GM12891 (cell line): ENCODE measurements at places on chromosomes 7 and 10.

GRCh38 chr7:18235819-18236218, 208.2 kb upstream of the PRPS1L1 start:
- DNase-seq = no peak

DNA sequence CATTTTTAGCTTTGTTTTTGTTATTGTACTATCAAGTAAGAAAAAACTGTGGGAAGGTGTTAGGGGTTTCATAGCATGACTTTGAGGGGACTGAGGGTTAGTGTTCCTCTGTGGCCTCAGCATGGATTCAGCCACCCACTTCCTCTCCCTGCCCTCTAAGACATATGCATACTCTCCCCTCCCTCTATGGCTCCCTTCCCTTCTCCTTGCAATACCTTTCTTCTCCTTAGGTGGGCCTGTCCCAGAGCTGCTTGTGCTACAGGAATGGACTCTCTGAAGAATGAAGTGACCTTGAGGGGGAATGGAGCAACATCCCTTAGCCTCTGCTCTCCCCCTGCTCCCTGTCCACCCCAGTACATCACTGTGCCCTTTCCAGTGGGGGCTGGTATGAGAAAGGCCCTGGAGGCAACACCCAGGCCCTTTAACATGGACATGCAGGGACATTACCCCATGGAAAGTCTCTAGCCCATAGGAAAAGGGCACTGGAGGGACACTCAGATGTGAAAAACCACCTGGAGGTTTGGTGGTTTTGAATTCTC, 22.4 kb downstream of the CDH23 start:
- DNase-seq = no peak

DNA sequence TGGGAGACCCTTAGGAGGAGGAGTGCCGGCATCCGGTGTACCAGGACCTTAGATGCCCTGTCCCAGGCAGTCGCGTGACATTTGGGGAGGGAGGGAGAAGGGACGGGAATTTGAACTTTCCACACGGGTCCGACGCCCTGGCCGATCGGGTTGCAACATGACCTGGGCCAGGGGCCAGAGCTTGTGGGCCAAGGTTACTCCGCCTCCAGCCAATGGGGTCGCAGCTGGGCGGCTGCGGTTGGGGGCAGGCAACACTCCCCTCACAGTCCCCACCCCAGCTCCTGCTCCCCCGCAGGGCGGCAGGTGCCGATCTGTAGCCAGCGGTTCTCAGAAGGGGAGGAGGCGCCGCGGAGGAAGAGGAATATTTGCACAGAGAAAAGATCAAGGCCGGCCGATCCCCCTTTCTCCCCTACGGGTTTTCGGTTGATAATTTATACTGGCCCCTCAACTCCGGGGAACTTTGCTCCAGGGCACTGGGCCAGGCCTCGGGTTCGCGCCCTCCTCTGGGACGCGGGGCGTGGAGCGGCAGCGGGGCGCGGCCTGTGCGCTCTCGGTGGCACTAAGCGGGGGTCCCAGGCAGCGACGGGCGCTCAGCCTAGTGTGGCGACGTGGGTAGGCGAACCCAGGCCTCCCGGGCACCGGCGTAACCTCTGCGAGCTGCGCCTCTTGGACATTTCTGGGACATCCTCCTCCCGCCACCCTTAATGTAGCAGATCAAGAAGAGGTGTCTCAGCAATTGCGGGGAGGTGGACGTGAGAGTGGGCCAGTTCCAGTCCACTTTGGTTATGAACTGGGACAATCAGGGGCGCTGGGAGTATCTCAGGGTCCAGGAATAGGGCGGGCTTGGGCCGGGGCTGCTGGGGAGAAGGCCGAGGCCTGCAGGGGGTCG, 1.2 kb downstream of the MLXIPL start:
- DNase-seq = no peak

- no peak for DNase-seq
These were observed 7.7 kb downstream of the RHEB start for GRCh38 chr7:151511946-151512345.

DNA sequence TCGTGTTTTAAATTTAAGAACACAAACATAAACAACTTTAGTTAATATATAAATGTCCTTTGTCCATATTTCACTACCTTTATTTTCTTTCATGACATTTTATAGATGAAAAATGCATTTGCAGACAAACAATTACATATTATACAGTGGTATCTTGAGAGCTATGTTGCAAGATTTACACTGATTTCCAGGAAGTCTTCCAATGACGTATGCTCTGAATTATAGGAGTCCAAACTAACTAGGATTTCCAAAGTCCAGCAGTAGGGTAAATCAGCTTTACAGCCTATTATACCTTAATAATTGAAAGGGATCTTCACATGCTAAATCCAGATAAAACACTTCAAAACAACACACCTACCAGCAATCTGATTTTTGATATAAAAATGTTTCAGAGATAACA, 69.4 kb downstream of the HYCC1 start:
- no peak for DNase-seq

- no peak for DNase-seq
These were observed 34.5 kb upstream of the MEOX2 start for GRCh38 chr7:15720849-15721471.

GRCh38 chr10:114711176-114711868, 53.2 kb upstream of the ABLIM1 start:
- DNase-seq = no peak

GRCh38 chr7:98014830-98015229, 24.8 kb upstream of the OCM2 start:
- no peak for DNase-seq

GRCh38 chr7:80720146-80720545, 81.7 kb downstream of the CD36 start:
- DNase-seq = no peak

DNA sequence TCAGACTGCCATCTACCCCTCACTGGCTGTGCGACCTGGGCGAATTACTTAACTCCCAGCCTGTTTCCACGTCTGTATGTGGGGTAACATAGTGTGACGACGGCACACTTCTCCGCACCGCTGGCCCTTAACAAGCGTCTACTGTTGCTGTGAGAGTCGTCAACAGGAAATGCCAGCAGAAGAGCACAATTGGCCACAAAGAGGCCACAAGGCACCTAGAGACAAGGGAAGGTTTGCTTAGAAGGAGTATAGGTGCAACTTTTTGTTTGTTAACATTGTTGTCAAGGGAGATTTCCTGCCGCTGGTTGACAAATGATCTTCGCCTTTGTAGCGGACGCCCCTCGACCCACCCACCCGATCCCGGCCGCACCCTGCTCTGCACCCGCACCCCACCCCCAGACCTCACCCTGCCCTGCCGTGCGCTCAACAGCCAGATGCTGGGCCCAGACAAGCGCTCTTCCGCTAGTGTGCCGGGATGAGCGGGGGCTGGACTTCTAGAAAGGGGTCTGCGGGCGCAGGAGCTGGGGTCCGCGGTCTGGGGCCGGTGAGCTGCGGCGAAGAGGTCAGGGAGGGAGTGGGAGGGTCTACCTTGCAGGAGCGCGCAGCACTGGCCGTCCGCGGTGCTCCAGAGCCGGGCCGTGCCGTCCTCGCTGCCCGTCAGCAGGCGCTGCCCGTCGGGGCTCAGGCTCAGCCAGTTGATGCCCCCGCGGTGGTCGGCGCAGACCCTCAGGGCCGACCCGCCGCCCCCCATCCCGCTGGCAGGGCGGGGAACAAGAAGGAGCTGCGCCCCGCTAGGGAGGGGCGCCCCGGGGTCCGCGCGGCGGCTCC, 785 bp downstream of the WDR86 start:
- peak; percentile 50 for DNase-seq

GRCh38 chr7:36777062-36777461, 52.8 kb upstream of the AOAH start:
- no peak for DNase-seq

DNA sequence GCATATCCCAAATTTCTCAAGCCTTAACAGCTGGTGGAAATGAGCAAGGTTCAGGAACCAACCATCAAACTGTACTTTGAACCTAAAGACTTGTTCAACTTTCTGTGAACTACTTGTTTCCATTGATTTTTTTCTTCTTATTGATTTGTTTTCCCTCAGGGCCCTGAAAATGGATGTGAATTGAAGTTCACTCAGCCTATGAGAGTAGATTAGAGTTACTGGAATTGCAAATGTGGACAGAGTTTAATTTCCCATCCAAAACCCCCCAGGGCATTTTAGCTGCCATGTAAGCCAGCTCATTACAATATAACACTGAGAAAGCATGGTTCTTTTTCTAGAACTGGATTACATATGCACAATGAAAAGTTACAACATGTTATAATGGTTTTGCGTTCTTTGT, 1105.7 kb downstream of the REEP3 start:
- DNase-seq = no peak

- no peak for DNase-seq
These were observed 208.0 kb upstream of the FERD3L start for GRCh38 chr7:19353180-19353579.

DNA sequence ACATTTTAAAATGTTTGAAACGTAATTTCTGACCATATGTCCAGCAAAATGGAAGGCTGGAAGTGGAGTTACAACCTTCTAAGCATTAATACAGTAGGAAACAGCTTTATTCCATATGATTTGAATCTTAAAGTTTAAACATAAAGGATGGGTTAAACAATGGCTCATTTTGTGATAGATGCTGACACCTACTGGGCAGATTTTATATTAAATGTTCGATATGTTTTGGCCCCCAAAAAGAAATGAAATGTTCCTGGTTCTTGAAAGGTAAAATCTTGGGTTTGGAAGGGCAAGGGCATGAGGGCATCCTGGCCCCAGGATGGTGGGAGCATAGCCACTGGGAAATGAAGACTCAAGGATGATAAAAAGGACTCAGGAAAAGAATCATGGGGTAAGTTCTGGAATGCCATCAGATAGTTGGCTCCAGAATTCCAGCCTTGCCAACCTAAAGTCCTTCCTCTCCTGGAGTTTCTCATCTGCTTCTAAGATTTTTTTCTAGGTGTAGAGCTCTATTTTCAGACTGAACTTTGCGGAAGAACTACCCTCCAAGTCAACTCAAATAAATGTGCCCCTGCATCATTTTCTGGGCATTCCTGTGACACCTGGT, 34.6 kb upstream of the SLC35G1 start:
- no peak for DNase-seq

DNA sequence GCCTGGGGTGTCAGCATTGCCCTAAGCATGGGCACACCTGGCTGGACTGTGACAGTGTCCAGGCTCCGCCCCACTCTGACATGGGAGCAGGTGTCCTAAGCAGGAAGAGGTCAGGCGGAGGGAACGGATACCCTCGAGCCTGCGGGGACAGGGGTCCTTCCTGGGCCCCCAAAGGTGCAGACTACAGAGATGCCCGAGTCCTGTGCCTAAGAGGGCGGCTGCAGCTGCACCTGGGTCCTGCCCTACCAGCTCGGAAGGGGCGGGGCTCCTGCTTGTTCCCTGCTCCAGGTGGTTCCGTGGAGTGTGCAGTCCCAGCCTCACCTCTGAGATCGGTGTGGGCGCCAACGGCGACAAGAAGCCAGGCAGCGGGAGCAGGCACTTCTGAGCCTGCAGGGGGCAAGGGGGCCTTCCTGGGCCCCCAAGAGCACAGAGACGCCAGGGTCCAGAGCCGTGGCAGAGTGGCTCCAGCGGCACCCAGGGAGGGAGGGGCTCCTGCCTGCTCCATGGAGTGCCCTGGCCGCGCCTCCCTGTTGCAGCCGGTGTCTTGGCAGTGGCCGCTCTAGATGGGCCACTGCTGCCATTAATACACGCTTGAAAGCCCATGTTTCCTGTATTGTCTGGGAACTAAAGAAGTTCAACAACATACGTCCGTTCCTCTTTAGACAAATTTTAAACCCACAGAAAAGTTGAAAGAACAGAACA, 64.5 kb upstream of the CACNA2D1 start:
- DNase-seq = no peak

- DNase-seq = no peak
These were observed 125.0 kb upstream of the NPY start for GRCh38 chr7:24158975-24159374.

DNA sequence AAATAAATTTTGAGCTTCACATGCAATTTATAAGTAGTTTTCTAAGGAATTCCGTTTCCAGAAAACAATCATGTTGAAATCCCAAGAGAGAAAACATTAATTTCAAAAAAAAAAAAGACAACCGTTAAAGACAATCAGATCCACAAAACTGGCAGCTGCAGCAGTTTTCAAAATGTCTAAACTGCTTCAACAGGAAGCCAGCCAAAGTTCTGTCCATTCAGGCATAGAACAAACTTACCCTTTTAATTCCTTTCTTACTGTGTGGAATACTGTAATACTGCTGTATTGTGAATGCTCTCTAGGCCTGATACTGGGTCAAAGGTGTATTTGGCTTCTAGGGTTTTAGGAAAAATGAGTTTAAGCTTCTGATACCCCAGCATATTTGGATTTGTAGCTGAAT, 31.6 kb downstream of the HOXA1 start:
- DNase-seq = no peak

- no peak for DNase-seq
These were observed 27.7 kb downstream of the PRKAG2 start for GRCh38 chr7:151849008-151849878.

DNA sequence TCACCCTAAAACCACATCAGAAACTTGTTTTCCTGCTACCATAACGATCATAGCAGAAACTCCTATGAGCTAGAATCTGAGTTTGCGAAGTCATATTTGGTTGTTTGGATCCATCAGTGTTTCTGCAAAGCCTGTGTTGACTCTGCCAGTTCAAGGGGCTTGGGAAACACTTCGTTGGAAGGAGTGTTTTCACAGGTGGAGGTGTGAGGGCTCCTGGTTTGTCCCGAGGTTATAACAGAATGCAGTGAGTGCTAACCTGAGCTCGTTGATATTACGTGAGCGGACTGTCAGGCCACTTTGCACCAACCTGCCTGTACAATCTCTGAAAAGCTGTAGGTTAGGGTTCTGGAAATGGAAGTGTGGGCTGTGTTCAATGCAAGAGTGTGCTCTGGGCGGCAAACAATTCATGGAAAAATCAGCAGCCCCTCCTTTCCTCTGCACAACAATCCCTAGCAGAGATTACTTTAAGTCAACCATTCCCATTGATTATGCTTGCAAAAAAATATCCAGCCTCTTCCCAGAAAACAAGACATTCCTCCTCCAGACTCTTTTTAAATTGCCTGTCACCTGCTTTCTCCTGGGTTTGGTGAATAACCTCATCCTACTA, 622.0 kb downstream of the TYW1 start:
- DNase-seq = no peak

- DNase-seq = no peak
These were observed 114.0 kb downstream of the PRKCQ start for GRCh38 chr10:6465854-6466601.

DNA sequence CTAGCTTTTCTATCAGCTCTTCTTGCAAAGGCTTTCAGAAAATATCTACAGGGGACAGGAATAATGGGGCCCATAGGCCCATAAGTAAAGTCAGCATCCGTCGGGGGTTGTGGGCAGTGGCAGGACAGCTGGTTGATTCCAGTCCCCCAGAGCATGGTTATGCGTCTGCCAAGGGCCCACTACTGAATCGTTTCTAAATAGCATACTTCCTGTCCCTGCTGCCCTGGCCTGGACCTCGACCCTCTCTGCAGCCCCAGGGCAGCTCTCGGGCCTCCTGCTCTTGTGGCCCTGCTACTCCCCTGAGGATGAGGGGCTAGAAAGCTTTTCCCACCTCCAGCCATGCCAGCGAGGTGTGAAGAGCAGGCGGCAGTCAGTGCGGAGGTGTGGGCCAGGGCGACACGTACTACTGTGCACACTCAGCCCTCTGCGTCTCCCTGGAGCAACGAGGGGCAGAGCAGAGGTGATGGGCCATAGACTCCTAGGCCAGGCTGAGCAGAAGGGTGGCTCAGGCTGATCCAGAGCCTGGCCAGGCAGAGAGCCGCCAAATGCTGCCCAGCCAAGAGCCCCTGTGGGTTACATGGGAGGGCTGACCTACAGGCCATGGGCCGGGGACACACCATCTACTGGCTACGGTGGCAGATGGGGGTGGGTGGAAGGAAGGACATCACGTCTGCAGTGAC, 4.7 kb upstream of the OPN4 start:
- DNase-seq = peak; percentile 10

GRCh38 chr10:132714986-132715775, 70.8 kb downstream of the NKX6-2 start:
- no peak for DNase-seq

- no peak for DNase-seq
These were observed 145.6 kb downstream of the DOCK4 start for GRCh38 chr7:112060625-112061024.
